H9 (cell line): ENCODE measurements at places on chromosomes 12 and 14. TPM values are rescaled to one million over a fixed set of nuclear protein-coding genes. Genes with fewer than 3 reads are reported as not detected.

DNA sequence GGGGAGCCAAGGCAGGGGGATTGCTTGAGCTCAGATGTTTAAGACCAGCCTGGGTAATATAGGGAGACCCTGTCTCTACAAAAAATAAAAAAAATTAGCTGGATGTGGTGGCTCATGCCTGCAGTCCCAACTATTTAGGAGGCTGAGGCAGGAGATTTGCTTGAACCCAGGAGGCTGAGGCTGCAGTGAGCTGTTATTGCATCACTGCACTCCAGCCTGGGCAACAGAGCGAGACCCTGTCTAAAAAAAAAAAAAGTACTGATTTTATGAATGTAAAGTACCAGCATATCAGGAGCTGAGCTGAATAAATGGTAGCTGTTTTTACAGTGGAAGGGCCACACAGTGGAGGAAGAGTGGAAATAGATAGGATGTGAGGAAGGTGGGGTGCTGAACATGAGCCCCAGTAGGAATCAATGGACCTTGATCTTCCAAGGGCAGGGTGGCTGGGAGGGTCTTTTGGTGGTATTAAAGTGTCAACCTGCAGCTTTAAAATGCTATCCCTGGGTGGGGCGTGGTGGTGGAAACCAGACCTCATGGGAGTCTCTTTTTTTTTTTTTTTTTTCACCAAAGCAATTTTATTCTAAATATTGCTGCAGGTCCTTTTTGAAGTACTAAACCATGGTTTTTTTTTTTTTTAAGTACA, 2.2 kb downstream of the ATP23 start:
- no peaks in the 10 kb centered on the region for H3K27me3 ChIP-seq
- no peak overlapping the region for H3K4me3 ChIP-seq
- H3K4me1 ChIP-seq, result no peaks in the 10 kb centered on the region; the same call in 1 of the 2 replicates
- no peak overlapping the region for H3K27ac ChIP-seq
- H3K36me3 ChIP-seq, result no peaks in the 10 kb centered on the region

The NPFF gene
- not detected in 2 replicates for total RNA-seq

DNA sequence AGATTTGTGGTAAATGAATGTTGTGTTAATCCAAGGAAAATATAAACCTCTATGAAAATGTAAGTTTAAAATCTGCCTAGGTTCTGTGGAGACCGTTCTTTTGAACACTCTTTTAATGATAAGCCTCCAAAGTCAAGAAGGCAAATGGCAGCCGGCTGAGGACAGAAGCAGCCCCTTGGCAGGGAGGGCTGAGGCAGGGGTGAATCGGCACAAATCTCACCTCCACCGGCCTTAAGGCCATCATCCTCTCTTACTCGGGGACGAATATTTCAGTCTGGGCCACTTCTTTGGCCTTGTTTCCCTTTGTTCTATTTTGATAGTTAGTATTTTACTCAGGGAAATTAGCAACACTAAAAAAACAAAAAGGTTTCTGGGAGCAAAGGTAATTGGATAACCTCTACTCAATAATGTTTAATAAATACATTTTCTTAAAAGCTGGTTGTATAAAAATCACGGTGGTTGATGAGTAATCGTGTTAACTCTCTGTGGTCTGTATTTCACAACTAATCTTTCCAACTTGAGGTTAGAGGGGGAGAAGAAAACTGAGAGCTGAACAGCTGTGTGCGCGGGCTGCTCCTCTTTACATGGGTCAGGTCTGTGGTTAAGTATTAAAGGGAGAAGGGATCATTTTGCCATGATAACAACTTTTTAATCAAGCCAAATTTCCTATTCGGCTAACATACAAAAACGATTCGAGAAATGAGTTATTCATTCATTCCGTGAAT, 18.6 kb downstream of the LGMN start:
- H3K27ac ChIP-seq, result no peak overlapping the region
- DNase-seq, result no peak
- no peak overlapping the region for H3K4me3 ChIP-seq
- peaks cover 38% of the 10 kb centered on the region for H3K36me3 ChIP-seq

DNA sequence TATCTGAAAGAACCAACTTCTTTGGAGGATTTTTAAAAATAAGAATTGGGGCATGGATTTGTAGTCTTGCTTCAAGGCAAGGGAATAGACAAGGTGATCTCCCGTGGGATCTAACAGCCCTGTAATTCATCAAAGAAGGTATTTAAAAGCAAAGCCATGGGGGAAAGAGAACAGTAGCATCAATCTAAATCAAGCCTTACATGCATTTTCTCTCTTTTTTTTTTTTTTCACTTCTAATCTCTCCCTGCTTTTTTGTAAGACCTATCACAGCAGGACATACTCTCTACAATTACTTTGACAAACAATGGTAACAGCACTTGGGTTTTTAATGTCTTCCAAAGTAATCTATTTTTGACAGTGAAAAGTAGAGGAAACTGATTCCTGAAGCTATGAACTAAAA, 367.9 kb downstream of the PAWR start:
- H3K27me3 ChIP-seq, result no peaks in the 10 kb centered on the region
- no peak for DNase-seq
- H3K4me1 ChIP-seq, result peaks cover 2% of the 10 kb centered on the region; the same call in 1 of the 2 replicates
- no peak overlapping the region; the same call in 2 of the 3 replicates for H3K4me3 ChIP-seq

GRCh38 chr14:100546051-100546443, 41.2 kb downstream of the BEGAIN start:
- no peaks in the 10 kb centered on the region for H3K36me3 ChIP-seq
- H3K4me1 ChIP-seq, result peaks cover 3% of the 10 kb centered on the region; the same call in 1 of the 2 replicates
- no peaks in the 10 kb centered on the region for H3K27me3 ChIP-seq
- H3K27ac ChIP-seq, result no peak overlapping the region
- DNase-seq, result no peak

DNA sequence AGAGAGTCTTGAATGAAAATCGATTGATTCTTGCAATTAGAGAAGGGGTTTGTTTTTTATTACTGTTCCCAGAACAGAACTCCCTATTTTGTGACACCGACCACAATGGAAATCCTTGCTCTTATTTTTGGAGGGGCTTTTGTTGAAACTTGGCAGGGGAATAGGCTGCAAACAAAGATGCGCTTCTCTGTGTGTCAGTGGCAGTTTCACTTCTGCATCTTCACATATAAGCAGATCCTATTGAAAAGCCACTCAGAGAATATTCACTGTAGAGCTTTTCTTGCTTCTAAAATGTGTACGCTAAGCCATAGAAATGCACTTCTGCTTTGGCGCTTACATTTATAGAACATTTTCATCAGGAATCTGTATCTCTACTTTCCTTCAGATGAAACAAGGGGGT, 1822.4 kb upstream of the SEL1L start:
- no peak overlapping the region for H3K4me3 ChIP-seq
- DNase-seq, result no peak
- H3K4me1 ChIP-seq, result no peaks in the 10 kb centered on the region
- H3K36me3 ChIP-seq, result no peaks in the 10 kb centered on the region
- H3K27me3 ChIP-seq, result no peaks in the 10 kb centered on the region

GRCh38 chr14:98766818-98767217, 505.2 kb downstream of the BCL11B start:
- no peaks in the 10 kb centered on the region for H3K4me1 ChIP-seq
- H3K4me3 ChIP-seq, result no peak overlapping the region
- no peak for DNase-seq
- H3K27ac ChIP-seq, result no peak overlapping the region

- no peaks in the 10 kb centered on the region for H3K27me3 ChIP-seq
- H3K27ac ChIP-seq, result no peak overlapping the region
- DNase-seq, result no peak
- H3K4me3 ChIP-seq, result no peak overlapping the region
Measured at GRCh38 chr12:1174659-1175058, 183.6 kb downstream of the ERC1 start.

GRCh38 chr14:87148655-87149054, 844.3 kb downstream of the GALC start:
- DNase-seq, result no peak
- H3K4me1 ChIP-seq, result peaks cover 7% of the 10 kb centered on the region
- no peak overlapping the region for H3K4me3 ChIP-seq
- H3K36me3 ChIP-seq, result no peaks in the 10 kb centered on the region

- H3K4me1 ChIP-seq, result no peaks in the 10 kb centered on the region; the same call in 1 of the 2 replicates
- H3K4me3 ChIP-seq, result no peak overlapping the region
- H3K36me3 ChIP-seq, result no peaks in the 10 kb centered on the region; the same call in 1 of the 2 replicates
- H3K27me3 ChIP-seq, result no peaks in the 10 kb centered on the region
- no peak for DNase-seq
Measured at GRCh38 chr12:116257215-116257614, 20.3 kb downstream of the MED13L start.

The PA2G4 gene
- total RNA-seq, result 248 TPM in 2 replicates

GRCh38 chr12:8844665-8845064, 22.2 kb downstream of the A2ML1 start:
- no peaks in the 10 kb centered on the region for H3K4me1 ChIP-seq
- no peak overlapping the region for H3K27ac ChIP-seq
